Activated naive CD4-positive, alpha-beta T cell (primary cell): ENCODE measurements at places on chromosomes 5 and 9.
A peak's percentile ranks its signal among the peaks of the same experiment; 100 is the strongest.

GRCh38 chr9:136799079-136799853 lies 3.1 kb downstream of the CCDC183 start:
- DNase-seq = no peak

GRCh38 chr9:96457266-96457665 lies 7.3 kb downstream of the HABP4 start:
- no peak for DNase-seq

- no peak for DNase-seq
Observed at GRCh38 chr5:140131967-140132409, 6.3 kb downstream of the IGIP start.

- DNase-seq = no peak
Observed at GRCh38 chr9:118091226-118091625, 387.0 kb downstream of the TLR4 start.

DNA sequence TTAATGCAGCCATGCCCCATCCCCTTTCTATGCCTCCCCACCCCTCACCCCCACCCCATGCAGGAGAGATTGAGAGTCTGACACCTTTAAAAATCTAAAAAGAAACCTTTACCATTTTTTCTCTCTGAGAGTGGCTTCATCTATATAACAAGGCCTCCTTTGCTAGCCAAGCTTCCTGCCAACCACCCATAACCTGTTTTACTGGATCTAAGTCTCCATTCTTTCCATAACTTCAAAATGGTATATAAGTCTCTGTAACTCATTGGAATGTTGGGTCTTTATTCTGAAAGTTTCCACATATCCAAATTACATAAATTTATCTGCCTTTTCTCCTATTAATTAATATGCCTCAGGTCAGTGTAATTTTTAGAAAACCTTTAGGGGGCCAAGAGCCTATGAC lies 1174.0 kb downstream of the MAT2B start:
- no peak for DNase-seq

- no peak for DNase-seq
Observed at GRCh38 chr5:135234666-135235401, 164.2 kb downstream of the MACROH2A1 start.

GRCh38 chr5:80255811-80256712 lies at the start of gene SERINC5:
Gene SERINC5, minus strand, starts transcription at chr5:80256048. Its CDS starts 126 bp downstream, at chr5:80255922.
- DNase-seq = peak; percentile 61

GRCh38 chr9:34568774-34569173 lies 20.8 kb downstream of the CNTFR start:
- no peak for DNase-seq

GRCh38 chr5:125559296-125559695 lies 812.9 kb upstream of the ZNF608 start:
- DNase-seq = no peak

DNA sequence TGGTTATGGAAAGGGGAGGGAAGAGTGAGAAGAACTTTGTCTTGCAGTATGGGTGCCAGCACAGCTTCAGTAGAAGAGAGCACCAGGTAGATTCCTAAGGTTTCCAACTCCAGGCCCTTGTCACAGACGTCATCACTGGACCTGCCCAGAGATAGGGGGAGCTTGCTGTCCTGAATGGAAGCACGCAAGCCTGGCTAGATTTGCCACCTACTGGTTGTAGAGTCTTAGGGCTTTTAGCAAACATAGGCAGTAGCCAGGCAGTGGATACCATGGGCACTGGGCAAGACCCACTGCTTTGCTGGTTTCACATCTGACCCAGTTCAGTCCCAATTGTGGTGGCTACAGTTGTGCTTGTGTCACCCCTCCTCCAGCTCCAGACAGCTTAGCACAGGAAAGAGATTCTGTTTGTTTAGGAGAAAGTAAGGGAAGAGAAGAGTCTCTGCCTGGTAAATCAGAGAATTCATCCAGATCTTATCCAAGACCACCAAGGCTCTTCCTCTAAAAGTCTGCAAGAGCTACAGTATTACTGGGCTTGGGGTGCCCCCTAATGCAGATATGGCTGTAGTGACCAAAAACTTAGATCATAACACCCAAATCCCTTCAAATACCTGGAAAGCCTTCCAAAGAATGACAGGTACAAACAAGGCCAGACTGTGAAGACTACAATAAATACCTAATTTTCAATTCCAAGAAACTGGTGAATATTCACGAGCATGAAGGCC lies 158.9 kb downstream of the HINT1 start:
- no peak for DNase-seq

GRCh38 chr5:2633992-2634391 lies 117.5 kb downstream of the IRX2 start:
- DNase-seq = no peak

DNA sequence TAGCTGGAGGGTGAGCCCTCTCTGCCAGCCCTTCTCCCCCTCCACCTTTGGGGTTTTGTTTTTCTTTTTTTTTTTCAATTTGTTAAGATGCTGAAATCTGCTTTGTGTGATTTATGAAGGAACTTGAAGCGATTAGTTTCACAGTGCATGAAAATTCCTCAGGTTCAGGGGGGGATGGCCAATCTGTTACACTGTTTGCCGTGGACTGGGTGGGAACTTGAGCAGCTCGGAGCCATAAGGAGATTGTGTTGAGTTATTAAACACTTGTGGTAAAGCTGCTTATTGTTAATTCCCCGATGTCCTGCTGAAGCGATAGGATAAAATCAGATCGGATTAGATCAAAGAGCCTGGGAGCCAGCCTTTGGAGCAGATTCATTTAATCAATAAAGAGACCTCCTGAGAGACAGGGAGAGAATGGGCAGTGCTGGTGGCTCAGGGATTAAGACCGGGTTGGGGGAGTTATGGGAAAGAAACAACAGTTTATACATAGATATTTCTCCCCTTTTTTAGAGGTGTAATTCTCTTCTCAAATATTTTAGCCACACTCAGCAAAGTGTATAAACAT lies 105.8 kb upstream of the SPATA31D4 start:
- no peak for DNase-seq

DNA sequence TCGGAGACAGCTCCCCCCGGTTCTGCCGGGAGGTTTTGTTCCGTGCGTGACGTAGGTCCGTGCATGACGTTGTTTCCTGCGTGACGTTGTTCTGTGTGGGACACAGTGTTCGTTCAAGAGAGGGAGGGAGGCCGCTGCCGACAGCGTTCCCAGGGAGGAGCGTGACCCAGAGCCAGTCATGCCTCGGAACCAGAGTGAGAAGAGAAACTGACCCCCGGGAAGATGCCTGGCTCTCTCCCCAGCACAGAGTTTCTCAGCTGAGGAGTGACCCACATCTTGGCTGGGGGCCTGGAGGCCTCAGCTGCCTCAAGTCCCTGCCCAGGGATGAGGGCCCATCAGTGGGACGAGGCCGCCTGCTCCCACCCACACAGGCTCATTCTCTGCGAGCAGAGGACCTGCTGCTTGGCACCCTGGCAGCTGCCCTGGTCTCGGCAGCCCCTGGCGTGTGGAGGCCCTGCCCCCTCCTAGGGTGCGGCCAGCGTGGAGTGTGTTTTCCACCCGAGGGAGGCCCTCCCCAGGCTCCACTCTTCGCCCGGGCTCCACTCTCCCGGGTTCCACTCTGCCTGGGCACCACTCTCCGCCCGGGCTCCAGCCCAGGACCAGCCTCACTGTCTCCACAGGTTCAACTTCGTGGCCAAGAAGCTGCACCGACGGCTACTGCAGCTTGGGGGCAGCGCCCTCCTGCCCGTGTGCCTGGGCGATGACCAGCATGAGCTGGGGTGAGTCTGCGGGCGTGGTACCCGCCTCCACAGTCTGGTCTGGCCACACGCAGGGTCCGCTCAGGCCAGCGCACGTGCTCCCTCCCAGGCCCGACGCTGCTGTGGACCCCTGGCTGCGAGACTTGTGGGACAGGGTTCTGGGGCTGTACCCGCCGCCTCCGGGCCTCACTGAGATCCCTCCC lies 7.9 kb downstream of the NDOR1 start:
- no peak for DNase-seq

DNA sequence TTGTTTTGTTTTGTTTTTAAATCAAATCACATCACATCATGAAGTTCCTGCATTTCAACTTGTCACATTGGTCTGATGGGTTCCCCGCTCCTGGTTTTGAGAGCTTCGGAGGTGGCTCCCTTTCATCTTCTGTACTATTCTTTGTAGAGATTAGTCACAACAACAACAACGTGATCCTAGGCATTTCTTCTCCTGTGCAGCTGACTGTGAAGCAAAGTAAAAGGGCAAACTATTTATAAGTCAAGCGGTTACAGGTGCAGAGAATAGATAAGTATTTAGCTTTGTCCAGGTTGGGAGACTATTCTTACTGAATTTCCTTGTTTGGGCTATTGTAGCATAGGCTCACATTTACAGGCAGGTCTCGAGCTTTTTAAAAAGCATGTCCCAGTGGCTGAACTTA lies 197.7 kb upstream of the CDKN2B start:
- DNase-seq = no peak

- no peak for DNase-seq
Observed at GRCh38 chr5:167902298-167902697, 389.1 kb upstream of the WWC1 start.
